ENCODE measurements at places on chromosomes 1 and 21.

DNA sequence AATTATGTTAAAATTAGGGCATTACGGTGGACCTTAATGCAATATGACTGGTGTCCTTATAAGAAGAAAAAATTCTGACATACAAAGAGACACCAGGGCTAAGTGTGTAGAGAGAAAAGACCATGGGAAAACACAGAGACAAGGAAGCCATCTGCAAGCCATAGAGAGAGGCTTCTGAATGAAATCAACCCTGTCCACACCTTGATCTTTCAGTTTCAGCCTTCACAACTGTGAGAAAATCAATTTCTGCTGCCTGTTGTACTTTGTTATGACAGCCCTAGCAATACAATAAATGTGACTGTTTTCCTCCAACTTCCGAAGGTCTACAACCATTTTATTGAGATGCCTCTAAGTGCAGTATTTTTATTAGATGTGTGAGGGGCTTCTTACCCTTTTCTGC, 1407.2 kb downstream of the MRPL39 start:
- no peak for DNase-seq

DNA sequence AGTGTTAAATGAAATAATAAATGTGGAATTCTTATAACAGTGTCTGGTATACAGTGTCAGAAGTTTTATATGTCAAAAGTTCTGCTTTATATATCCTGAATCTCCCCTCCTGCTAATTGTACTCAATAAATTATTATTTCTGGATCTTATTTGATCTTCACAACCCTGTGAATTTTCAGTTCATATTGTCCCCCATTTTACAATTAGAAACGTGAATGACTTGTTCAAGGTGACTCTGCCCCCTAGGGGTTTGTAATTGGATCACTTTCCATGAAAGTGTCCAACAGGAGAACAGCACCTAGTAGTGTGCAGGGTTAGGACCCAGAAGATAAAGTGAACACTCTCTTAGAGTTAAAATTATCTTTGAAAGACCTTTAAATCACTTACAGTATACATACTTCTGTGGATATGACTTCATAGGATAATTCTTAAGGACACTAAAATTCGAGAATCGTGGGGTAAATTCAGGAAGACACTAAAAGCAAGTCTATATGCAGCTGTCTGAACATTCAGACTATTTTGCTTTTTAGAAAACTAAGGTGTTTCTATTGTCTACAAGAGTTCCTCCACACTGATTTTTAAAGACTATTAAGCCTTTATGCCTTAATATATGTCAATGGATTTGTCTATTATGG, 4.5 kb upstream of the DDR2 start:
- DNase-seq = no peak

DNA sequence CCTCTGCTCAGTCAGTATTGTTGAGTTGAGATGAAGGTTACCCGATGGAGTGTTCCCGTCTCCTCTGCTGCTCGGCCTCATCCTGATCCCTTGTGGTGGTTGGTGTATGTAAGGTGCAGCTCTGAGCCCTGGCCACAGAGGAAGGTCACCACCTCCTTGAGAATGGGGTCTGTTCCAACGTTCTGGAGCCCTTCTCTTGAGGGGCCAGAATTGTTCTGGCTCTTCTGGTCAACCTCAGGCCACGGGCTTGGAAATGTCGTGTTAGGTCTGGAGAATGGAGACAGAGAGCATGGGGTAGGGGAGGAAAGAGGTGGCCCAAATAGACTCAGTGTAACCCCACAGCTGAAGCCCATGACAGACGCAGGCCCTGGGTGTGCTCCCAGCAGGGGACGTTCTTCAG, 62.3 kb upstream of the ETV3 start:
- no peak for DNase-seq

GRCh38 chr1:19232524-19232846, 18.8 kb downstream of the EMC1 start:
- no peak for DNase-seq

- DNase-seq = no peak
These were observed 696.2 kb upstream of the PRMT6 start for GRCh38 chr1:106360252-106360651.

DNA sequence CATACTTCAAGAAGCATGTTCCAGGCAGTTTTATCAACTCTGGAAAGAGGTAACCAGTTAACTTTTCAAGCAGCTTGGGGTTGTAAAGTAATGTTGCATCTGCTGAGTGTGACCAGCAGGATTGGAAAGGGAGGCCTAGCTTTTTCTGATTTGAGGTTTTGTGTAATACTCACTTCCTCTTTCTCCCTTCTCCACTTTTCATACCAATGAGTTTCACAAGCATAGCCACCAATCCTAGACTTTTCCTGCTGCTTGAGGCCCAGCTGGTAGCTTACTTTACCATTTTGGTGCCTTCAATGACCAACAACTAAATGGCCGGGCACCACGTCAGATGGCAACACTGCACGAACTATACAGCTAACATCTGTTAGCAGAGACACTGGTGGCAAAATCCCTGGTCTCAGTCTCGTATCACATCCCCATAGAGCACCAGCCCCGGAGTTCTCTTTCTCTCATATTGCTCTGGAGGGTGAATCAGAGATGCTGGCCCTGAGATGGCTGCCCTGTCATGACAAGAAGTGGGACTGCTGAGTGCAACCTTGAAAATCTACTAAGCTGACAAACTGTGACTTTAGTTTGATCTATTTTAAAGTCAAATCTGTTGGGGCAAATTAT, 14.8 kb upstream of the GPR88 start:
- DNase-seq = no peak

DNA sequence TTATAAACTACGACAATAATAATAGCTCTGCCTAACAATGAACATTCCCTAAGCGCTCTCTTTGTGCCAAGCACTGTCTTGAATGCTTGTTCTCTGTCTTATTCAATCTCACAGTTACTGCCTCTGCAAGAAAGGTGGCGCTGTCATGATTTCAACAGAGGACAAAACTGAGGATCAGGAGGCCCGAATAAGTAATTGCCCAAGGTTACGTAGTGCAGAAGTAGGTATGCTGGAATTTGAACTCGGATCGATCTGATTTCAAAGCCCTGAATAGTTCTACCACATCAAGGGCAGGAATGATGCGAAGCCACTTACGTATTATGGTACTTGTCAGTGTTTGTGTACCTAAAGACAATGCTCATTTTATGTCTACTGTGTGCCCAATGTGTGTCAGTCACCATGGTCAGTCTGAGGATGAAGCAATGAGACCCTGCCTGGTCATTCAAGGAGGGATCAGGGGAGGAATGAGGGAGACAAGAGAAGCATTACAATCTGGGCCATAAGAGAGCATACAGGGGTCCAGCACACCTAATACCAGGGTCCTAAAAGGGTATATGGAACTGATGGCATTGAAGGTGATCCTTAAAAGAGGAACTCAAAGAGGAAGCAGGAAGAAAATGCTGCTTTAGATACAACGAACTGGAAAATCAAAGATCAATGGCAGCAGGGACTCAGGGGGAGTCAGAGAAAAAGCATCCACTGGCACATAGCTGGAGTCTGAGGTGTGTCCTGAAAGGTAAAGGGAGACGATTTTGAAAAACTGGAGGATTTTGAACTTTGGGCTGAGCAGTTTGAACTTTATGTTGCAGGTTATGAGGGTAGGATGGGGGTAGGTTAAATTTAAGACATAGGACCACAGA, 389.2 kb downstream of the PLPP3 start:
- no peak for DNase-seq
